ENCODE measurements at places on chromosomes 3 and 15. TPM values are rescaled to one million over a fixed set of nuclear protein-coding genes. Genes with fewer than 3 reads are reported as not detected.

Gene ATRIP
- 9.7 TPM for polyA plus RNA-seq

- no peak for DNase-seq
Observed at GRCh38 chr3:67006460-67006859, 8.4 kb downstream of the KBTBD8 start.

DNA sequence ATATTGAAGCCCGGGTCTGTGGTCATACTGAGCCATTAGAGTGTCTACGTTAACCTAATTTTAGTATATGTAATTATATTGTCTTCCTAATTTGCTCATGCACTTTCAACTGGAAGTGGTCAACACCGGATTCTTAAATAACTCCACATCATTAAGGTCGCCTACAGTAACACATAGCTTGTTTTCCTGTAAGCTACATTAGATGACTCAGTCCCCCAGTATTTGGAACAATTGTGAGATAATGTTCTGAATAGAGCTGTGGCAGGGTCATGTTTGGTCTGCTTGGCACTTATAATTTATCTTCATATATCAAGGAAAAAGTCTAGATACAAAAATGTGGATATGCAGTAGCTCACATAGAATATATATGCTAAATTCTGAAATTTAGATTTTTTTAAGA lies 486.2 kb downstream of the IGSF11 start:
- no peak for DNase-seq

DNA sequence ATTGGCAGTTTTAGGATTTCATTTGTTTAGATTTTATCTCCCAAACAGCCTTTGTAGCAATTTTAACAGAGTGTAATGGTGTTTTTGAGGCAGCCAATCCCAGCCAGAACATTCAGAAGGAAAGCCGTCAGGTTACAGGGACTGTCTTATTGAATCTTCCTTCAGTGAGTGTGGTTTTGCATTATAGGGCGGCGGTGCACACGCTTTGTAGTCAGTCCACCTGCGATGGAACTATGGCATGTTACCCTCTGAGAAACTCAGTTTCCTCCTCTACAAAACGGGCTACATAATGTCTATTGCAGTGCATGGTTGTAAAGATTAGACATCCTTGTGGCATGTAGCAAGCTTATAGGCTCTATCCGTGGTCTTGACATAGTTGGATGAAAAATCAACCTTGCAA lies 1.0 kb downstream of the LRRC28 start:
- no peak for DNase-seq

GRCh38 chr3:71107926-71108325 lies 475.6 kb downstream of the FOXP1 start:
- no peak for DNase-seq

DNA sequence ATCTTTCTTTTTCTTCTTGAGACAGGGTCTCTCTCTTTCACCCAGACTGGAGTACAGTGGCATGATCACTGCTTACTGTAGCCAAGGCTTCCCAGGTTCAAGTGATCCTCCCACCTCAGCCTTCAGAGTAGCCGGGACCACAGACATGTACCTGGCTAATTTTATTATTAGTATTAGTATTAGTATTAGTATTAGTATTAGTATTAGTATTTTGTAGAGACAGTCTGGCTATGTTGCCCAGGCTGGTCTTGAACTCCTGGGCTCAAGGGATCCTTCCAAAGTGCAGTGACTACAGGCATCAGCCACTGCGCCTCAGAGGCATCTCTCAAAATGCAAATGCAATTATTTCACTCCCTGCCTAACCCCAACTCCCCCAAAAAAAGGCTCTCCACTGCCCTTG lies 1.7 kb downstream of the KIF7 start:
- no peak for DNase-seq

- no peak for DNase-seq
Observed at GRCh38 chr3:143207338-143207961, 87.9 kb downstream of the CHST2 start.

Measured in naive B cell (primary cell).